Umbilical cord (tissue), 2 donors: ENCODE measurements at places on chromosomes 7 and 10. TPM values are rescaled to one million over a fixed set of nuclear protein-coding genes. Genes with fewer than 3 reads are reported as not detected.

DNA sequence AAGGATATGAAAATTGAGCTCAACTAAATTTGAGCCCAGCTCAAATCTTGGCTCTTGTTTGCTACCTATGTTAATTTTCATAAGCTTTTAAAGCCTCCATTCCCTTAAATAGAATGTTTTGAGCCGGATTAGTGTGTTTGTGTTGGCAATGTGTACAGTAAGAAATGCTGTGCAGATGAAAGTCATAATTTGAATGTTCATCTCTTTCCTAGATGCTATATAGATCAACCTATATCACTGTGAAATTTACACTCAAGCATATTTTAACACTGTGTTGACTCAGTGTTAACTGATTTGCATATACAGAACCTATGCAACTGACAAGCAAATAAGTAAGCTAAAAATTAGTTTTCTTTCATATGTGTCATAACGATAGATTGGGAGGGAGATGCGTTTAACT is 272.5 kb downstream of the TFEC start:
- DNase-seq = no peak

DNA sequence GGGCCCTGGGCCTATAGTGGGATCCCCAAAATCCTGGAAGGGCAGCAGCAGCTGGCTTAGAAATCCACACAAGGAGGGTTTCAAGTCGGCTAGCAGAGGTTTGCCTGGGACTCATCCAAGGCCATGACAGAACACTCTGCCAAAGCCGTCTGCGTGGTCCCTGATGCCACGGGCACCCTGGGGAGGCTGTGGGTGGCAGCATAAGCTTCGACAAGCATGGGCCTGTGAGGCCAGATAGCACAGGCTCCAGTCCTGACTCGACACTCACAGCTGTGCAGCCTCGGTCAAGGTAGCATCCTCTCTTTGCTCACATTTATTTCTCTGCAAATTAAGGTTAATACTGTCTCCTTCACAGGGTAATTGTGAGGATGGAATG is 138.3 kb downstream of the JCAD start:
- DNase-seq = no peak

- DNase-seq = peak; percentile 52
Measured at GRCh38 chr7:343227-343822, 53.4 kb downstream of the FOXL3 start.

DNA sequence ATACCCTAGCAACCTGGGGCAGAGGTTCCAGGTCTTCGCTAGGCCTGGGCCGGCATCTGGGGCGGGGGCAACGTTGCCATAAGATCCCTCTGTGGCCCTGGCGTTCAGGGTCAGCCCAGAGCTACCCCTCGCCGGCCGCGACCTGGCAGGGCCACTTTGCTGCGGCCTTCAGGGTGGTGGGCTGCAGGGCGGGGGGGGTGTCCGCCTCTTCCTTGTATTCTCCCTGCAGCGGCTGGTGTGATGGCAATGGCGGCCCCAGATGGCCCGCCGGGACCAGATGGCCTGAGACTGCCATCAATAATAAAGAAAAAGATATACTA is 539.2 kb upstream of the POT1 start:
- DNase-seq = no peak

DNA sequence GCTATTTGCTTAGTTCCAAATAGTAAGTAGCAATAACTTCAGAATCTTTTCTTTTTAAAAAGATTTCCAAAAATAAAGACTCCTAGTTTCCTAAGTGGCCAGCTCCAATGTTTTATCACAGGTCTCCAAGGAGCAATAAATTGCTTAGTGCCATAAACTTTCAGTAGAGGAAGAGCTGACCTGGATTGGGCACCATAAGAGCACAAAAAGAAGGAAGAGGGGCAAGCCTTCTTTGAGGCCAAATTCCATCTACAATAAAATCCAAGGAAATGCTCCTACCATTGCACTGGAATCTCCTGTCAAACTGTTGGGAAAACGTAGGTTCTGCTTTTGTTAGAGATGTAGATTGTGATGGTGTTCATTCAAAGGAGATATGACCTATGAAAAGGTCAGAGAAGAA is 64.0 kb downstream of the DENND2A start:
- DNase-seq = no peak

Gene PROSER2
- total RNA-seq = 4.1 TPM
